Stimulated activated CD8-positive, alpha-beta memory T cell treated with anti-CD3 and anti-CD28 coated beads, Interleukin-15, amount 100 ng/mL, for 4 hours (primary cell): ENCODE measurements at places on chromosomes 13 and 19.

DNA sequence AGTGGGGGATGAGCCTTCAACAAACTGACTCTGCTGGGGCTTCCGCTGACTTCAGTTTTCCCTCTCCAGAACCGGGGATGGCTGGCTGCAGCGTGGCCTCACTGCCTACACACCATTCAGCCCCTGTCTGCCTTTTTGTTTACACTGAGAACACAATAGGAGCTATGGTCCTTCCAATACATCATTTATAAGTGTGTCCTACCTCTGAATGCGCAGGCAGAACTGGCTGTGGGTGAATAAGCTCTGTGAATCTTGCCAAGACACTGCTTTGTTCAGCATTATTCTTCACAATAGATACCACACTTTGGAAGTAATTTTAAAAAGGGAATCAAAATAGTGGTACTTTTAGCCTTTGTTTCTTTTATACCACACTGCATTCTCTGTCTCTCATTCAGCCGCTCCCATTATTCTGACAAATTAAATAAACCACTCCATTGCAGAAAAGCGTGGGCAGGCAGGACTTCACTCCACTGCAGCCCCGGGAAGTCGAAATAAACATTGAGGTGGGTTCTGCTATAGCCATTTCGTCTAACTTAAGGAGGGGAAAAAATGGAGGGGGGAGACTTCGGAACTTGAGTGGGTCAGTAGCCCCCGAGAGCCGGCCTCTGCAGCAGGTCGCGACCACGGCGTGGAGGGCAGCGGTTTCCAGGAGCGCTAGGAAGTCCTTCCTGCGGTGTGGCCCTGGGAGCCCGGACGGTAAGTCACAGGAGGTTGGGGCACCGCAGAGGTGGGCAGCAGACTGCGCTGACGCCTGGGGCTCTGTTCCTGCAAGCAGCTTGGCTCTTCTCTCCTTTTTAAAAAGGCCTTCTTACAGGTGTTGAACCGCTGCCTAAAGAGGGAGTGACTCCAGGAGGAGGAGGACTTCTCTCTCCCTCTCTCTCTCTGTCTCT is 94.8 kb upstream of the SOX1 start:
- DNase-seq, result no peak

DNA sequence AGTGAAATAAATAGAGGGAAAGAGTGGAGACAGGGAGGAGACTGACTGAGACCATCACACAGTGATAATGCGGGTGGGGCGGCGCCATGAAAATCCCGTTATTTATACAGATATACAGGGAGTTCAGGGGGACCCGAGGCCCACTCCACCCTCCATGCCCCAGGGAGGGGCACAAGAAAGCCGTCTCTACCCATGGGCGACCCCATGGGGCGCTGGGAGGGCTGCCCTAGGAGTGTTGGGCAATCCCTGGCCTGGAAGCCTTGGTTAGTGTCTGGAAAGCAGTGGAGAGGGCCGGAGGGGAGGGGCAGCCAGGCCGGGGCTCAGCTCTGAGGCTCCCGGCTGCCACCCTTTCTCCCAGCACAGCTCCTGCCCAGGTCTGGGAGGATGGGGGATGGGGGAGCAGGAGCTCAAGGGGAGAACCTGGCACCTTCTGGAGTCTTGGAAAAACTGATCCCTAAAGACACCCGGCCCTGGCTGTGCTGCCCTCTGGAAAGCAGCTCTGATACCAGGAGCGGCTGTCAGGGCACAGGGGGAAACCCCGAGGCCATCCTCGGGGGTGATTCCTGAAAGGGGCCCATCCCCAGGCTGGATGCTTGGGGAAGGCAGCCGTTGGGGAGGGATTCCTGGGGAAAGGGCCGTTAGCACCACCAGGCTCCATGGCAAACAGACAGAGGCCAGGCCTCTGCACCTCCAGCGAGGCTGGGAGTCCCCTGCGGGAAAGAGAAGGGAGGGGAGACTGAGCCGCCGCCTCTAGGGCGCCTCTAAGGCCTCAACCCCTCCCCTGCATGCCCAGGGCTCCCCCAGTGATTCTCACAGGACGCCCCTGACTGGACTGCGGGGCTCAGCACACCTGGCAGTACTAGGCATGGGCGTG is 3.0 kb upstream of the PRKD2 start:
- no peak for DNase-seq

DNA sequence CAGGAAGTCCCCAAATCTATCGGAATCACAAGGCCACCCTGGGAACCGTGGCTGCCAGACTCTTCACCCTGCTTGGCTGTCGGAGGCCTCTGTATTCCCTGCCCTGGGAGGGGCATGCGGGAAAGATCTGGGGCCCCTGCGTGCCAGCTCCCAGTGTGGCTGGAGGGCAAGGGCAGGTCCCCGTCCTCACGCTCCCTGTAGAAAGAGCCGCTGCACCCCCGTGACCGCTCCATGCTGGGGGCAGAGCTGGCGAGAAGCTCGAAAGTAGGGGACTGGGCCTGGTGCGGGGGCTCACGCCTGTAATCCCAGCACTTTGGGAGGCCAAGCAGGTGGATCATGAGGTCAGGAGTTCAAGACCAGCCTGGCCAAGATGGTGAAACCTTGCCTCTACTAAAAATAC is 208.4 kb upstream of the SOX1 start:
- no peak for DNase-seq

- no peak for DNase-seq
Observed at GRCh38 chr13:83831796-83832195, 50.5 kb downstream of the SLITRK1 start.

- DNase-seq, result peak; percentile 46
Observed at GRCh38 chr13:48156466-48156865, 61.6 kb upstream of the MED4 start.

DNA sequence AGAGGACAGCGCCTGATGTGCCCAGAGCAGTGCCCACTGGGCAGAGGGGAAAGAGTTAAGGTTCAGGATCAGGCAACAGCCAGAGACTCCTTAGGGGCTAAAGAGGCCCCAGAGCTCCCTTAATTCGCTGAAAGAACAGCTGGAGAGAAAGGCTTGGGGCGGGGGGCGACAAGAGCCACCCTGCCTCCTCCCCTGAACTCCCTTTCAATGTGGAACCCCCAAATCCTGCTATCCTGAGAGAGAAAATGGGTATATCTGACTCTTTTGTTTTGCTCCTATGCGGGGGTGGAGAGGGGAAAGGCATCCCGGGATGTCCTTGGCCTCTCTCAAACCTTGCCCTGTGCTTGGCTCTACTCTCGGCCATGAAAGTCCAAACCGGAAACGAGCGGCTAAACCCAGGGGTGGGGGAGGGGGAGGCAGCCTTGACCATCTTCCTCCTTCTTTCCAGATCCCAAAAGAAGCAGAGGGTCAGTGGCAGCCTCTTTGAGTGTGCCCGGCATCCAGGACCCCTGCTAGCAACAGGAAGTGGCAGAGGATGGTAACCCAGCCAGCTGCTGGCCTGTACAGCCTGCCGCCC is 4.7 kb downstream of the PRKACA start:
- no peak for DNase-seq

DNA sequence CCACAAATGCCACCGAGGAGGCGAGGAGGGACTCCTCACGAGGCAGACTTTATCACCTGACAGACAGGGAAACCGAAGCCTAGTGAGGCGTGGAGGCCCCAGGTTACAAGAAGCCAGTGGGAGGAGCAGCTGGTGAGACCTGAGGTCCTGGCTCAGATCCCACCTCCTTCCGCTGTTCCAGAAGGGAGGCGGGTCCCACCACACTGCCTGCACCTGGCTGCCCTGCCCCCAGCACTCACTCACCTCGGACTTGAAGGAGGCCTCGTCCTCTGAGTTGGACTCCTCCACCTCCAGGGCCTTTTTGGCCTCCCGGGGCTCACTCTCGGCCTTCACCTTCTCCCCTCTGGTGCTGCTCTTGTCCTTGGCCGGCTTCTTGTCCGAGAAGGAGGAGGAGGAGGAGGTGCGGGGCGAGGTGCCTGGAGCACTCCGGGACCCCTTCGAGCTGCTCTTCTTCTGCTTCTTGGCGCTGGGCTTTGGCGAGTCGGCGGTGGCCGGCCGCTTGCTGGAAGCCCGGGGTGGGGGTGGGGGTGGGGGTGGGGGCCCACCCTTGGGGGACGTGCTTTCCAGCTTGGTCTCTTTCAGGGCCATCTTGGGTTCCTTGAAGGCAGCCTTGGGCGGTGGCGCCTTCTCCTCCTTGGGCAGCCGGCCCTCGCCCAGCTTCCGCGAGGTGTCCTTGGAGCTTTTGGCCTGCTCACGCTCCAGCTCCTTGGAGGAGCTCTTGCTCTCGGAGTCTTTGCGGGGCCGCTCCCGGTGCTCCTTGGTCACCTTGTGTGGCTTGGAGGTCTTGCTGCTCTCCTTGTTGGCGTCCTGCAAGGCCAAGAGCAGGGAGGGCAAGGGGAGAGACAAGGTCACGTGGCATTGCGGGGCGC is 57.7 kb downstream of the MLLT1 start:
- DNase-seq, result no peak

GRCh38 chr19:19202707-19203011 is 555 bp downstream of the NR2C2AP start:
- no peak for DNase-seq

DNA sequence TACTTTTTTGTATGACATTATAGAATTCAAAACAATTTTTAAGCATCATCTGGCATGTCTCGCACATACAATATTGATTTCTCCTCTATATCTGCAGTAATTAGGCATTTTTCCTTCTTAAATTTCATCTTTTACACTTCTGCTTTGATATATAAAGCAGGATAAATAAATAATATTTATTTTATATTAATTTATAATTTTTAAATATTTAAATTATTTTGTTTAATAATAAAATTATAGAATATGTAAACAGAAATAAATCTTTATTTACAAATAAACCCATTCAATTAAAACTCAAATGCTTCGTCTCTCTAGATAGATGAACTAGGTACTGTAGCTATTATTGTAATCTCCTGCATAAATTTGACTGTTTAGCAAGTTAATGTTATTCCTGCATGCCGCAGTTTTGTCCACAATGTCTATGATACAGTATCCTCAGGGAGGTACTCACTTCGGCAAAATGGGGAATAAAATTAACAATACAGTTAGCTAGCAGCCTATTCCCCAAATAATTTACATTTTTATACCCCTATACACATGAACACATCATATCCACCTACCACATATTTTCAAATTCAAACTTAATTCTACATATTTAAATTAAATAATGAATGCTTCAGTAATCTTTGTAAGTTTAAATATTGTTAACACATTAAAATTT is 473.6 kb upstream of the SLC10A2 start:
- no peak for DNase-seq

DNA sequence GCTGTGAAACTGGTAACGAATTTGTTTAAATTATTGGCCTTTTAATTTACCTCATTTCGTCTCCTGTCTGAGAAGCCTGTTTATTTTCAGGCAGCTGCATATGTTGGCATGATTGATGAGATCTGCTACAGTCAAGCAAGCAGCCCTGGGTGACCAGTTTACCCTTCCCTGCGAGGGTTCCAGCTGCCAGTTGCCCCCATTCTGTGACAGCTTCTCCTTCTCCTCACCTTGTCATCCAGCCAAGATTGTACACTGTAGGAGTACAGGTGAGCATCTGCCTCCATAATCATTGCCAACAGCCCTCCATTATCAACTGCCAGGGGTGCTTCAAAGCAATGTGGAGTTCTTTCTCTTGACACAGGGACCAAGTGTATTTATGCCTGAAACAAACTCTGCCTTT is 1979.9 kb upstream of the PRR20A start:
- no peak for DNase-seq

- DNase-seq, result no peak
Observed at GRCh38 chr13:36884235-36884634, 35.8 kb downstream of the SMAD9 start.

GRCh38 chr19:16308081-16308480 is 16.5 kb upstream of the KLF2 start:
- DNase-seq, result no peak

DNA sequence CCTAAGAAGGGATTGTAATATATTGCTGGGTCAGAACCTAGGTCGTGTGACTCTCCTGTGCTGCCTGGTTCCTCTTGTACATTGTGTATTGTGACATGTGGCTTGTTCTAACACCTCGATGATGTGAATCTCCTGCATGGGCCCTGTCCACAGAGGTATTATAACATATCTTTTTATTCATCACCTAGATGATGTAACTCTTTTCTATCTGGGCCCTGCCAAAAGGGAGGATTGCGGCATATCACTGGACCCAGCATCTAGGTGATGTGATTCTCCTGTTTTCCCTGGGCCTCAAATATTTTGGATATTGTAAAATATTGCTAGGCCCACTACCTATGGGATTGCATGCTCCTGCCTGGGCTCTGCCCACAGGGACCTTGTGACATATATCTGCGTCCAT is 33.4 kb upstream of the ZNF254 start:
- no peak for DNase-seq

GRCh38 chr19:45999653-46000121 is 4.4 kb downstream of the CCDC61 start:
- DNase-seq, result no peak

GRCh38 chr19:32631381-32631780 is 43.6 kb downstream of the ANKRD27 start:
- no peak for DNase-seq

DNA sequence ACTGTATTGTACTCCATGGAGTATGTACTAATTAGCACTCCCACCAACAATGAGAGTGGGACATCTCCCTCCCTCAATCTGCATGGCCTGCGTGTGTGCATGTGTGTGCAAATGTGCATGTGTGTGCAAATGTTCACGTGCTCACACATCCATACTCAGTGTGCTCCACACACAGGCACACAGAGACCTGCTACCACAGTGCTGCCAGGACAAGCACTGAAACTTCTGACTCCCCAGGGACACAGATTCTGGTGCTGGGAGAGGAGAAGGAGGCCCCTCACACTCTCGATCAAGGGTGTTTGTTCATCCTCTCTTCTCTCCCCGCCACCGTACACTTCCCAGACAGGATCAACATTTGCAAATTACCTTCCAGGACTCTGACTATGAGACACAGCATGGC is 37.8 kb upstream of the ZNF507 start:
- DNase-seq, result no peak

DNA sequence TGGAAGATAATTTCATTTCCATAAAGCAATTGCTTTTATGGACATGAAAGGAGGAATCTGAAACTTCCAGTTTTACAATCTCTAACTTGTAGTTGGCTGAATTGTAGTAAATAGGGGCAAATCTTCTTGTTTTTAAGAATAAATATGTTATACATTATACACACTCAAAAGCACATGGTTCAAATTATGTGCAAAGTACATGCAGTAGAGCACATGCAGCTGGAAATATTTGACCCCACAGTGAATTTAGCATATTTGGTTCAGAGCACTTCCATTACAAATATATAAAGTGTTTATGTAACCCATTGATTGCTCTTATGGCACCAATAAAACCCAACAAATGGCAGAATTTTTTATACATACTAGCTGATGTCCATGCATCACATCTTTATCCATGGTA is 180.5 kb downstream of the IRS2 start:
- DNase-seq, result no peak
